ENCODE measurements at places on chromosomes 12 and 14. TPM values are rescaled to one million over a fixed set of nuclear protein-coding genes. Genes with fewer than 3 reads are reported as not detected.

The TTC6 gene
- total RNA-seq, result not detected

The SMCO3 gene
- 0.44 TPM for total RNA-seq

The DAO gene
- not detected for total RNA-seq

The CGRRF1 gene
- 20.1 TPM for total RNA-seq

The RNASE9 gene
- total RNA-seq, result not detected

The GZMB gene
- total RNA-seq, result 0.73 TPM

The PLEK2 gene
- total RNA-seq, result 0.76 TPM

The KLHL33 gene
- total RNA-seq, result 0.77 TPM

The SMCO2 gene
- not detected for total RNA-seq

The SMARCD1 gene
- total RNA-seq, result 18.3 TPM

The GZMH gene
- not detected for total RNA-seq

The PDE3A gene
- total RNA-seq, result 66.8 TPM

The MYL6 gene
- 1,319 TPM for total RNA-seq

The KCNC2 gene
- total RNA-seq, result not detected

The STAB2 gene
- 0.91 TPM for total RNA-seq

The ALDH1L2 gene
- 9.0 TPM for total RNA-seq

The NRXN3 gene
- total RNA-seq, result 1.9 TPM

The IFNG-AS1 gene
- 1.0 TPM for total RNA-seq

All from left cardiac atrium (tissue), 4 donors.